ENCODE measurements at places on chromosomes 5 and 9. TPM values are rescaled to one million over a fixed set of nuclear protein-coding genes. Genes with fewer than 3 reads are reported as not detected.

DNA sequence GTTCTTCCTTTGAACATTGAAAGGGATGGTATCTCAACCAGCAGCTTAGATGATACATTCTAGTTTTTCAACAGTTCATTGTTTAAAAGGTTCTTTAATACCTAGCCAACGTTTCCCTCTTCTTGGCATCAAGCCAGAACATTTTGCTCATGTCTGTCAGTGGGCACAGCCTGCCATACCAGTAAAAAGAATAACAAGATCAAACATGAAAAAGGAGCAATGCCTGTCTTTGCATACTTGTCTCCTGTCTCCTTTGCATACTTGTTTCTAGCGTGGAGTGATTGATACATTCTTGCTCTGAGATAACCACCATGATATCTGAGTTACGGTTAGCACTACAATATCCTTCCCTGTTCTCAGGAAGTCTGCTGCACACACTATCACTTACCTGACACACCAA, 248.6 kb upstream of the DAPK1 start:
- DNase-seq = no peak

DNA sequence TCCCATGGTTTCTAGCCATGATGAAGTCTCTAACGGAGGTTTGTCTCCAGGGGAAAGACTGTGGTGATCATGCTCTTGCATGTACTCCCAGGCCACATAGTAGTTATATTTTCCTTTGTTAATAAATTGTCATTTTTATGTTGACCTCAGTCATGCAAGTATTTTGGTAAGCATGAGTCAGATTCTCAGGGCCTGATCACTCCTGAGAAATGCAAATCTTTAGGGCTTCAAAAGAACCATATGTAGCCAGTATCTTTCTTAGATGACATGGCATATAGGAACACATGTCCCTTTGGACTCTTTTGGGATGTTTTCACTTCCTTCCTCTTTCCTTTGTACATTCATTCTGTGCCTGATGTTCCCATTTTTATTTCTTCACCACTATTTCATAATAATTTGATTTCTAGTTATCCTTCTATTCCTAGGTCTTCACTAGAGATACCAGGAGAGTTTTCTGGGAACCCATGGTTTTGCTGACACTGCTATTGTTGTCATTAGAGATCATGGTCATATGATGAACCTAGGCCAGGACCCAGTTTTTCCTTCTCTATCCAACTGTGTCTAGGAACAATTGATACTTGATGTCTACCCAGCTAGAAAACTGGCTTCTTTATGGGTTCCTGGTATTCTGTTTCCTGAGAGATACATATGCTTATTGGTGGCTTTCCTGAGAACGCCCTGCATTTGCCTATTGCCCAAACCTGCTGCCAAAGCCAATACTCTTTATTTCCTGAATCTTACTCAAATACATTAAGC, 248.1 kb upstream of the NREP start:
- no peak for DNase-seq

- peak; percentile 76 for DNase-seq
Measured at GRCh38 chr9:129006328-129007034, 21.6 kb downstream of the SH3GLB2 start.

DNA sequence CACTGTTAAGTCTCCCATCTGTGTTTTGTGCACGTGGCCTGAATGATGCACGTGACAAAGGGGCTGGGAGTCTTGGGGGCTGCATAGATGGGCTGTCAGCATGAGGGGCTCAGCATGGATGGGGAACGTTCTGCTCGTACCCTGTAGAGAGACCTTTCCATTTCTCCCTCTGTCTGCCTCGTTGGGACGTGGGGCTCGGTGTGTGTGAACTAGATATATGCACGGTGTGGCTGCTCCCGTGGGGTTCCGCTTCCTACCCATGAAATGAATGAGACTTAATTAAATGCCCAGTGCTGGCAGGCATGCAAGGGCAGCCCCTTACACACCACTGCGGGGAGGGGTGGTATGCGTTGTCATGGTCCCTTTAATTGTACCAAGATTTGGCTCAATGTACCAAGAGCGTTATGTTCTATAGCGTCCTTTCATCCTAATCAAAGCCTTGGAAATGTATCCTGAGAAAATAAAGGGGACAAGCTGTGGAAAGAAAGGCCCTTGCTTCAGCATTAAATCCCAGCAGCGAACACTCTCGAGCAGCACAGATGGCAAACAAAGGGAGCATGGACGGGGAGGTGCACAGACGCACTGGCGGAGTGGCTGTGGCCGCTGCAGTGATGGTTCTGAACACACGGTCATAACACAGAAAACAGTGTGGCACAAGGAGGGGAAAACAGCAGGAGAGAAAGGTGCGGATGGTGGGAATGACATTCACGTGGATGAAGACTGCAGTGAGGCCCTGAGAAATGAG, 66.8 kb downstream of the RASGEF1C start:
- DNase-seq = no peak

- DNase-seq = no peak
Measured at GRCh38 chr9:131954299-131954698, 125.4 kb downstream of the MED27 start.

Gene PLPP1
- 180 TPM for total RNA-seq

All from ureter (tissue), 1 donor.